Hepatic stellate cell (primary cell): ENCODE measurements at places on chromosomes 12 and 14.

DNA sequence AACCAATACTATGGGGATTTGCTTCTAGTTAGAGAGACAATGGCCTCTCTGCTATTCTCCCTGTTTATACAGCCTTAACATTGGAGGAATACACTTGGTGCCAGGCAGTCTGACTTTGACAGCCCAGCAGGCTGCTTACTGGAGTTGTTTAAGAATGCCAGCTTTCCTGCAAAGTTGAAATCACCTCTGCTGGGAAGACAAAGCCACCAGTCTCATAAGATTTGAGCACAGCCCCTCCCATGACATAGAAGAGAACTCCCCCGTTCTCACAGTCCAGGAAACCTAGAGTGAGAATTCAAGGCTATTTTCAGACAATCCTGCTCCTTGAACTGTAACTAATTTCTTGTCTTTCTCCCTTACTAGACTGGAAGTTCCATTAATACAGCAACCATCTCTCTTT, 21.1 kb upstream of the CATSPERB start:
- DNase-seq = no peak

- no peak for DNase-seq
Measured at GRCh38 chr12:10113920-10114319, 15.1 kb upstream of the CLEC1A start.

DNA sequence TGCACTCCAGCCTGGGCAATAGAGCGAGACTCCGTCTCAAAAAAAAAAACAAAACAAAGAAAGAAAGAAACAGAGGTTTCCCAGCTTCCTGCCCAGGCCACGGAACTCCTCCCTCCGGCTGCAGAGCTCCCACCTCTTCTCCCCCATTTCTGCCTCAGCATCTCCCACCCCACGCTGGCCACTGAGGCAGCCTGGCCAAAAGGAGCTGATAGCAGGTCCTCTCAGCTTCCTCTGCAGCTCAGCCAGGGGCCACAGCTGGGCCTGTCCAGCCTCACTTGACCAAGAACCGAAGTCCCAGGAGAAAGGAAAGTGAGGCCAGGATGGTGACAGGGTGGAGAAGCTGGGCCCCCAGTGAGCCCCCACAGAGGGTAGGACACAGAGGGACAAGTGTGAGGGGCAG, 33.4 kb upstream of the CD9 start:
- no peak for DNase-seq

DNA sequence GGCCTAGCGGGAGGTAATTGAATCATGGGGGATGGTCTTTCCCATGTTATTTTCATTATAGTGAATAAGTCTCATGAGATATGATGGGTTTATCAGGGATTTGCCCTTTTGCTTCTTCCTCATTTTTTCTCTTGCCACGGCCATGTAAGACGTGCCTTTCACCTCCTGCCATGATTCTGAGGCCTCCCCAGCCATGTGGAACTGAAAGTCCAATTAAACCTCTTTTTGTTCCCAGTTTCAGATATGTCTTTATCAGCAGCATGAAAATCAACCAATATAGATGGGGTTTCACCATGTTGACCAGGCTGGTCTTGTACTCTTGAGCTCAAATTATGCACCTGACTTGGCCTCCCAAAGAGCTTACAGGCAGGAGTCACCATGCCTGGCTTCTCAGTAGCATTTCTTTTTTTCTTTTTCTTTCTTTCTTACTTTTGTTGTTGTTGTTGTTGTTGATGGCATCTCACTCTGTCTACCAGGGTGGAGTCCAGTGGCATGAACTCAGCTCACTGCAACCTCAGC, 33.2 kb downstream of the TSPAN19 start:
- no peak for DNase-seq

GRCh38 chr14:104239185-104239775, 100.9 kb downstream of the KIF26A start:
- DNase-seq = no peak

DNA sequence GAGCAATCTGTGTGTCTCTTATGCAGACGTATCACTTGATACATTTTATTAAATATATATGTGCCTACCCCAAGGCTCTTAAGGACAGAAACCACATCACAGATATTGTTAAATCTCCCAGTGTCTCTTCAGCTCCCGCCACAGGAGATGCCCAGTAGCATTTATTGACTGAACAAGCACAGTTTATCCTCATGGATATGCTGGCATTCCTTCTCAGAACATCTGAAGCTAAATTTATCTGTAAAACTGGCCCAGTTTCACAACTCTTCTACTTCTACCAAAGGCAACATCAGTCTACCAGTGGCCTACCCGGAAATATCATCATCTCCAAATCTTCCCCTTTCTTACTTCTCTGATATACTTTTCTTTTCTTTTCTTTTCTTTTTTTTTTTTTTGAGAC, 10.7 kb downstream of the APOLD1 start:
- DNase-seq = no peak

- no peak for DNase-seq
Measured at GRCh38 chr14:20692116-20692751, 3.7 kb downstream of the ANG start.

GRCh38 chr14:99522025-99522401, 40.8 kb downstream of the CCNK start:
- no peak for DNase-seq

- DNase-seq = no peak
Measured at GRCh38 chr14:47220096-47220495, 455.3 kb downstream of the MDGA2 start.

DNA sequence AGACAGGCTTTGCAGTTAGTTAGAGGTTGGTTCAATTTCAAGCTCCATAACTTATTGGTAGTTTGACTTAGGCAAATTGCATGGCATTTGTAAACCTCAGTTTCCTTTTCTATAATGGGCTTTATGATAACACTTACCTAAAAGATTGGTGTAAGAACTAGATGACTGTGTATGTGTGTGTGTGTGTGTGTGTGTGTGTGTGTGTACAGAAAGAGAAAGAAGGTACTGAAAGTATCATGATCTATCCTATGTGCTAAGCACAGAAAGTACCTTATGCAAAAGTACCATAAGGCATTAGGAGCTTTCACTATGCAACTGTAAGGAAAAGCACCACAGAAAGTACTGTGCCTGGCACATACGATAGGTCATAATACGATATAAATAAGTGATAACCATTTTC, 304.3 kb upstream of the KITLG start:
- DNase-seq = no peak
